ENCODE measurements at places on chromosomes 13 and 19.

DNA sequence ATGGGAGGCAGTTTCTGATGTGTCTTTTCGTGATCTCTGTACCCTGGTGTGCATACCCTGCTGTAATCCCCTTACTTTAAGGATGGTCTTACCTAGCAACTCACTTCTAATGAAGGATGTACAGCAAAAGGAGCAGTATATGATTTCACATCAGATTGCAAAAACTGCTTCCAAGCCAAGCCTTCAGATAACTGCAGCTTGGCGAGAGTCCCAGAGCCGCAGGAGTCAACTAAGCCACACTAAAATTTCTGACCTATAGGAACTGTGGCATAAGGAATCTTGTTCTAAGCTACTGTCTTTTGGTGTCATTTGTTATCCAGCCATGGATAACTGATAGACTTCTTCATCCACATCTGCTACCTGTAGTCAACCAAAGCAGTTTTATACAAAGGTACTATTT lies 496.7 kb downstream of the GPC6 start:
- DNase-seq, result no peak

GRCh38 chr13:49395878-49396380 lies 47.9 kb downstream of the CAB39L start:
- DNase-seq, result no peak

DNA sequence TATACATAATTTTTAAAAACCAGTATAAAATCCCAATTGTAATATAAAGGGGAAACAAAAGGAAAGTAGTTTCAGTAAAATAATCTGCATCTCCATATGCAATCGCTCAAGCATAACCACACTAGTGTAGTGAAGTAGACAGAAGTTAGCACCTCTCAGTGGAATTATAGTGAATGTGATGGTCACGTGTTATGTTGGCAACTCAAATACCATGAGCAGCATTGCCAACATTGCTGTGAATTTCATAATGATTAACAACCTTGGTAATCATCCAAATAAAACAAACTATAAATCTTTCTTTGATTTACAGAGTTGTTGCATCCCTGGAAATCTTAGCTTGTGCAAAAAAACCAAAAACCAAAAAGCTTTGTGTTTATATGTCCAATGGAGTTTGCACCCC lies 77.3 kb upstream of the SIAH3 start:
- no peak for DNase-seq

DNA sequence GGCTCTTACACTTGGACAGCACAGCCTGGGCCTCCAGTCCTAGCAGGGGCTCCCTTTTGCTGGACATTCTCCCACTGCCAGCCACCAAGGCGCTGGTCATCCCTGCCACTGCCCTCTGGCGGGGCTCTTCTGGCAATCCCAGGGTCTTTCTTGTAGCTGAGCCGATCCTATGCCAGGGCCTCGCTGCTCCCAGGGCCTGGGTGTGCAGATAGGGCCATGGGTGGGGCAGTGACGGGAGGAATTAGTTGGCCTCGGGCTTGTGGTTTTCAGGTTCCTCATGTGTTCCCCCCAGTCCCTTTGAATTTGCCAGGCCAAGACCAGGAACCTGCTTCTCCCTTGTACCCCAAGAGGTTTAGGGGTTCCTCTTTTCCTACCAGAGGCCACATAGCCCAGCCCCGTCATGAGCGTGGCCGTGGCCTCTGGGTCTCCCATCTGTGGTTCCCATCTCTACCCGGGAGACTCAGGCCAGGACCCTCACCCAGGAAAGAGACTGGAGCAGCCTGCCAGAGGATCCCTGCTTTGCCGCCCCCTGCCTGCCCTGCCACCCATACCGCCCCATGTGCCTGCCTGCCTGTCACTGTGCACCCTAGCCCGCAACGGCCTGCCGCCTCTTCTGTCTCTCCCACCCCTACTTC lies 26.2 kb downstream of the TMED1 start:
- no peak for DNase-seq

- DNase-seq, result no peak
Measured at GRCh38 chr13:112456138-112457056, 80.2 kb downstream of the SPACA7 start.

DNA sequence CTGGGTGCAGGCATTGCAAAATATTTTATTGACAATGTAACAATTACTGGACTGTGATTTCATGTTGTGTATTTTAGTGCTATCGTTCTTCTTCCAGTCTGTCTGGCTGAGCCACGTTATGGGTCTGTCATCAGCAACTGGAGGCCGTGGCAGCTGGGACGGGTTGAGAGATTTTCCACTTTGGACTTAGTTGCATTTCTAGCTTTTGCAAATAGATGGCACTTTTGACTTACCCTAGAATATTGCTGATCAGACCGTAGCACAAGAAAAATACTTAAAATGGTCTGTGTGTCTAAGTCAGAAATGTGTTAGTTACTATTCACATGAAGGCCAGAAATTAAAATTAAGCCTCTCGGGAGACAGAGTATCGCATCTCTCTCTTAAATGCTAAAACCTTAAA lies 211.1 kb downstream of the TEX29 start:
- no peak for DNase-seq

- no peak for DNase-seq
Measured at GRCh38 chr19:39867133-39867532, 21.0 kb upstream of the FBL start.

GRCh38 chr13:48165063-48165462 lies 67.9 kb upstream of the ITM2B start:
- no peak for DNase-seq

DNA sequence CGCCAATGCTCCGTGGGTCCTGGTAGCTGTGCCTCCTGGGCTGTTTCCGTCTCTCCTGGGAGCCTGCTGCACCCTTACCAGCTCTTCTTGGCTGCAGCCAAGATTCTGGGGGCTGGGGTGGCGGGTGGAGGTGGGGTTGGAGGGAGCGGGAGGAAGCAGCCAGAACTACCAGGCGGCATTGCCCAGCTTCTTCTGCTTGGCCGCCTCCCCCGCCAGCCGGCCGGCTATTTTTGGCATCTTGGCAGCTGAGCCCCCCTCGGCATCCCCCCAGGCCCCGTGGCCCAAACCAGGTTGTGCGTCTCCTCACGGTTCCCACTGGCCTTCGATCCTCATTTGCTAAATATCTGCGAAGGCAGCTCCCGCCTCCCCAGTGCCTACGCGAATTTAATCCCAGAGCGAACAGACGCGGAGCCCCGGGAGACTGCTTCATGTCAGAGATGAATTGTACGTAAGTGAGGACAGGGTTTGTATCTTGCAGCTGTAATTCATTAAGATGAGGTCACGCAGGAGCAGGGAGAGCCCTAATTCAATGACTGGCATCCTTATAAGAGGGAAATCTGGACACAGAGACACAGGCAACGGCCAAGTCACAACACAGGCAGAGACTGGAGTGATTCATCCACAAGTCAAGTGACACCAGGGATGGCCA lies 12.8 kb upstream of the PEAK3 start:
- DNase-seq, result no peak

DNA sequence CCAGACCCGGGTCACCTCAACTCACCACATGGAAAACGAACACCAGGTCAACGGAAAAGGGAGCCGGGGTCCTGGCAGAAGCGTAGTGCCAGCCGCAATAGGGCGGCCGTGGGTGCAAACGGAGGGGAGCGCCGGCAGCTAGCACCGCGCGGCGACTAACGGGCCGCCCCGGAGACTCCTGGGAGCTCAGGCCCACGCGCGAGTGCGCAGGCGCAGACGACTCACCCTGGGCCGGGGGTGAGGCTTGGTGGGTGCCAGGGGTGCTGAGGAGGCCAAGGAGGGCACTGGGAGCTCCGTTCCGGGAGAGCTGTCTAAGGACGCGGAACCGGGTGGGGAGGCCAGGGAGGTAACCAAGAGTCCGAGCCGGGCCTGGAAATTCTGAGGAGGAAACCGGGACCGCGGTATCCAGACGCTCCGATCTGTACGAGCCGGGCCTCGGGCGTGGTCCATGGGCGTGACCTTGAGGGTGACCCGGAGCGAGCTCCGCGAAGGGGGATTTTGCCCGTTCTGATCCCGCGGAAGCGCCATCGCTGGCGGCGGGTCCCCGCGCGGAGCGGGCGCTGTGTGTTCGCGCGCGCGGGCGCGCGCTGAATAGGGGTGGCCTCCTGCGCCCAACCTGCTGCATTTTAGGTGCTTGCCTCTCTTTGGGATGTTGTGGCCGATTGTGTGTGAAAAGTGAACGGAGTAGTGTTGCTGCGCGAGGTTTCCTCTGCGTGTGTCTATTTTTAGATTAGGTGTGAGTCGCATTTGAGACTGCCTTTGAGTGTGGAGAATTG lies at the start of gene ZNF382:
TSS of gene ZNF382 (plus strand) at position 213 of the 776 bp plus-strand sequence. CDS start 4,602 bp downstream, outside the sequence.
- peak; percentile 76 for DNase-seq

GRCh38 chr13:30113551-30113950 lies 193.8 kb downstream of the KATNAL1 start:
- DNase-seq, result no peak

GRCh38 chr19:34480971-34481841 lies at the start of gene WTIP:
Gene WTIP, plus strand, starts transcription at chr19:34481758. Its CDS starts 217 bp downstream, at chr19:34481975.
- no peak for DNase-seq

DNA sequence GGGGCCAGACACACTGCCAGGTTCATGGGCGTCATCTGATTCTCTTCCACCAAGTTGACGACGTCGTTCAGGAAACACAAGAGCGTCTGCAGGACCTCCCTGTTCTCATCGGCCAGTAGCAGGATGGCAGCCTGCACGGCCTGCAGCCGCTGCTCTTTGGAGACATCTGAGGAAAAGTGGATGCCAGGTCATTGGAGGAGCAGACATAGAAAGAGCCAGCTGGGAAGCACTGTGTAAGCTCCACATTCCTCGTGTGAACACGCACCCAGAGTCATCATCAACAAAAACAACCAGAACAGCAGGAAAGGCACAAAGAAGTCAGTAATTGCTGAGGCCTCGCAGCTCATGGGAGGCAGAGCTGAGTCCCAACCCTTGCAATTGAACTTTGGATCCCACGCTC lies 96.5 kb downstream of the KL start:
- DNase-seq, result no peak

DNA sequence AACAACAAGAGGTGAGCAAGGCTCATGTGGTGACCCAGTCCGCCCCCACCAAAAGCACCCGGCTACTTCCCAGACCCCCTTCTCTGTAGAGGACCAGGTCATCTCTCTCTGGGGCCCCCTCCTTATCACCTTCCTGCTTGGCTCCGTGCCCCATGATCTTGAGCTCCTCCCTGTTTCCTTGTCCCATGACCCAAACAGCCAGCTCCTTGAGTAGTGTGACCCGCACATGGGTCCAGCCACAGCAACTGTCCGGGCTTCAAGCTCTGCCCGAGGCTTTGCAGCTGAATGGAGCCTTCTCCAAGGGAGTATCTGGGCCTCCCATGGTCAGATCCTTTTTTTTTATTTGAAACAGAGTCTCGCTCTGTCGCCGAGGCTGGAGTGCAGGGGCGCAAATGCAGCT lies 61.8 kb downstream of the MYO9B start:
- no peak for DNase-seq

DNA sequence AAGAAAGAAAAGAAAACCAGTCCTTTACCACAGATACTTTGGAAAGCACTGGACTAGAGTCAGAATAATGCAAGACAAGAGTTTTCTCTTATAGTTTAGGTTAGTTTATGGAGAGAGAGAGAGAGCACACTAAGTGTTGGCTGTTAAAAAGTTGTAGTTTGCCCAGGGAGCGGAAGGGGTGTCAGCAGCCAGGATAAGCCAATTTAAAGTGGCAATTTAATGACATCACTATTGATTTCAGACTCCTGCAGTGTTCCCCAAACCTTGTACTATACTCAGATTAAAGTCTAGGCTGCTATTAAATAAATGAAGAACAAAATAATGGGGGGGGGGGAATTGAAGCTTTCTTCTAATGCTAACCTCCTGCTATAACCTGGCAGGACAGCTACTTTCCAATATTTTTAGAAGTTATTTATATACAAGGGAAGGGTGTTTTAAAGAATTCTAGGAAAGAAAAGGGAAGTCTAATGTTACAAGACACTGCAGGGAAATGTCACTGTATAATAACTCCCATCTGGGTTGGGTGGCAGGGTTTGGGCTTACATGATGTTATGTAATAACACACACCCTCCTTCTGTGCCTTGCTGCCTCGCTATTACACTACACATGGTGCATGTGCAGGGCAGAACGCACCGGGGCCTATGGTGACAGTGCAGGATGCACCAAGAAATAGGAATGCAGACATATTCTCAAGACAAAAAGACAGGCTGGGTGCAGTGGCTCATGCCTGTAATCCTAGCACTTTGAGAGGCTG lies 19.9 kb downstream of the TPT1 start:
- no peak for DNase-seq

- DNase-seq, result no peak
Measured at GRCh38 chr13:50161052-50161451, 145.8 kb downstream of the KCNRG start.

DNA sequence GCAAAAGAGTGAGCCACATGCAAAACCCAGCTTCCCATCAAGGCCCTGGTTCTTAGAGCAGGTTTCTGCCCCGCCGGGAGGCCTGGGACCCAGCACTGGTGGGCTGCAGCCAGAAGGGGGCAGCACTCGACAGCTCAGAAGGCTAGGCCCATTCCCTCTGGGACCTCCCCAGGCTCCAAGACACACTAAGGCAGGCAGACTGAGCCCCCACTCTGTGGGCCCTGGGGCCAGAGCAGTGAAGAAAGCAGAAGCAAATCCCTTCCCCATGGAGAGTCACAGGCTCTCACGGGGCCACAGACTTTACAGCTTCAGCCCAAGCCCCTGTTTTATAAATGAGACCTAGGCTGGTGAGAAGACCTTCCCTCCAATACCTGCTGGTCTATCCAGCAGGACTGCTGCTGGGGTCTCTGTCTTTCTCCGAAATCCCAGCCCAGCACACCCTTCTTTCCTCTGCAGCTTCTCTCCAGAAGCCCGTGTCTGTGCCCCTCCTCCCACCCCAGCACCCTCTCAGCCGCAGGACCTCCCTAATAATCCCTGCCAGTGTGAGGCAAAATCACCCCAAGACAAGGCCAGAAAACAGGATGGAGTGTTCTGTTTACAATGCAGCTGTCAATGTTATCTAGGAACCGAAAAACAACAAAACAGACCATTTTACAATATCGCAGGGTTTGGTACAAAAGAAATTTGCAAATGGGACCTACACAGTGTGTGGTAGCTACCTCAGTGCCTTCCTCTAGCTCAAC lies 109.3 kb downstream of the ABCC4 start:
- DNase-seq, result no peak

DNA sequence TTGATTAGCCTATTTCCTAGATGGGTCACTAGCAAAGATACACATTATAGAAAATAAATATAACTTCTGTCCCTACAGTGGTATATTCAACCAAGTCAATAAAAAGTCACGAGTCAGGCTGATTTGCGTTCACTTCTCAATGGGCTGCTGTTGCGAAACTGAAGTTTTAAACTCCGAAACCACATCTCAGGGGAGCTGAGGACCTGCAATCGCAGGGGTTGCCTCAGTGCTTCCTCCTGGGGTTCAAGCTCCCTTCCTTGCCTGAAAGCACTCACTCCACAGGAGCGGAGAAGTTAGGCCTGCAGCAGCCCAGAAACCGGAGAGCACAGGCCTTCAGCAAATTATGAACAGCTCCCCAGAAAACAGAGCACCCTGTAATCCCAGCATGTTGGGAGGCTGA lies 39.6 kb downstream of the RAB20 start:
- no peak for DNase-seq

- DNase-seq, result no peak
Measured at GRCh38 chr13:94093652-94094315, 385.7 kb downstream of the DCT start.

- DNase-seq, result no peak
Measured at GRCh38 chr13:113730831-113731191, 28.2 kb upstream of the TMEM255B start.
